ENCODE measurements at places on chromosomes 4 and X.

GRCh38 chr4:139530833-139531427 is 25.1 kb downstream of the SETD7 start:
- DNase-seq = no peak

DNA sequence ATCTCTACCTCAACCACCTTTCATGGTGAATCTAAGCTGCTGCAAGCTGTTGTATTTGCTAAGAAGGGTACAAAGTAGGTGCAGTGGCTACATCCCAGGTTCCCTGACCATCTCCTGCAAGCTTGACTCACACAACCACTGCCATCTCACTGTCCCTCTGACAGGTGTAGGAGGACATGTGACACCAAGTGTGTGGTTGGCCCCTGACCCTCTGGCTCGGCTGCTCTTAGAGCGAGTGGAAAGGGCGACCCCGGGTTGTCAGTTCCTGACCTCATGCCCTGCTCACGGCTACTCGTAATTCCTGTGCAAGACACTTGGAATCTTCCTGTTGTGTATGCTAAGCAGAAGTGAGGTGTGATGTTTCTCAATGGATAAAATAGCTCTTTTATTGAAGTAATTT is 184.4 kb downstream of the DCLK2 start:
- DNase-seq = no peak

DNA sequence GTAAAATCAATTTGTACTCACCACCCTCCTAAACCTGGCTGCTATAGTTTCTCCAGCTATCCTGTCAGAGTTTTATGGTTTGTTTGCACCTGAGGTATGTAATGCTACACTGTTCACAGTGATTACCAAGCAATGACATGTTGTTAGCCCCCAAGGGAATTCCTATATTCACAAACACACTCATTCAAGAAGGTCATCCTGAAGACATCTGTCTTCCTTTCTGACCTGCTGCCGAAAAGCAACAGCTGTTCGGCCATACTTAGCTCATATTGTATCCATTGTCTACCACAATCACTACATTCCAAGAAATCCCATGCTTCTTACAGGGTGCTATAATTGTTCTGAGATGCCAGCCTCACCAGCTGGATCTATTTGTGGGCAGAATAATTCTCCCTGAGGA is 160.1 kb upstream of the GYPA start:
- DNase-seq = no peak

- DNase-seq = no peak
Observed at GRCh38 chrX:124098089-124098488, 136.6 kb downstream of the STAG2 start.

GRCh38 chr4:7384929-7385890 is 49.5 kb downstream of the PSAPL1 start:
- no peak for DNase-seq

DNA sequence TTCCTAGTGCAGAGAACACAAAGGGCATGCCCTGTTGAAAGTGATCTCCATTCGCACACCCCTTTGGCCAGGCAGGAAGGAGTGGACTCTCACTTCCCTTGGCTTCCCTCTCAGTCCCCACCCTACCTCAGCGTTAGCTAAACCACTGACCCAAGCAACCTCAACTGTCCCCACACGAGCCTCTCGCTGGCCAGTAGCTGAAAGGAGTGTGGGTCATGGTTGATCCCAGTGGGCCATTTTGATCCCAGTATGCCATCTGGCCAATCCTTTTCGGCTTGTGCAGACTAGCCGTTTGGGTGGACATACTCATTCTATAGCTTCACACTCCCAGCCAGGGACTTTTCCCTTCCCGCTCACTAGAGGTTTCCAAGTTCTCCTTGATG is 24.4 kb upstream of the BCORL1 start:
- no peak for DNase-seq

DNA sequence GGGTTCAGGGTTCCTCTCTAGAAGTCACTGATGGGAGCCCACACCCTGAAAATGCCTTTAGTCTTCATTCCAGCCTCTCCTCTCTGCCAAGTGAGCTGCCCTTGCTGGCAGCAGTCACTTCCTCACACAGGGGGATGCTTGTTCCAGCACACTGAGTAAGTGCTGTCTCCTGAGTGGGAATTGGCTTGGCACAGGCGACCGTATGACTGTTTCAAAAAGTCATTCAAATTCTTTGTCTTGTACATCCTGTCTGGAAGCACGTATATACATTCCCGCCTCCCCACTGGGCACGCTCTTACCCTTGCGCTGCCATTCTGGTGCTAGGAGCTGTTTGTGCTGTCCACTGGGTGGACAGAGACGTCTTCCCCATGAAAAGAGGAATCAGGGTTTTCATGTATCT is 40.2 kb upstream of the CD99 start:
- DNase-seq = no peak

- DNase-seq = no peak
Observed at GRCh38 chr4:179817317-179817716, 2375.1 kb upstream of the AGA start.

GRCh38 chr4:83232082-83232481 is 52.5 kb downstream of the COQ2 start:
- no peak for DNase-seq

GRCh38 chrX:65707151-65707550 is 39.7 kb downstream of the MSN start:
- DNase-seq = no peak

DNA sequence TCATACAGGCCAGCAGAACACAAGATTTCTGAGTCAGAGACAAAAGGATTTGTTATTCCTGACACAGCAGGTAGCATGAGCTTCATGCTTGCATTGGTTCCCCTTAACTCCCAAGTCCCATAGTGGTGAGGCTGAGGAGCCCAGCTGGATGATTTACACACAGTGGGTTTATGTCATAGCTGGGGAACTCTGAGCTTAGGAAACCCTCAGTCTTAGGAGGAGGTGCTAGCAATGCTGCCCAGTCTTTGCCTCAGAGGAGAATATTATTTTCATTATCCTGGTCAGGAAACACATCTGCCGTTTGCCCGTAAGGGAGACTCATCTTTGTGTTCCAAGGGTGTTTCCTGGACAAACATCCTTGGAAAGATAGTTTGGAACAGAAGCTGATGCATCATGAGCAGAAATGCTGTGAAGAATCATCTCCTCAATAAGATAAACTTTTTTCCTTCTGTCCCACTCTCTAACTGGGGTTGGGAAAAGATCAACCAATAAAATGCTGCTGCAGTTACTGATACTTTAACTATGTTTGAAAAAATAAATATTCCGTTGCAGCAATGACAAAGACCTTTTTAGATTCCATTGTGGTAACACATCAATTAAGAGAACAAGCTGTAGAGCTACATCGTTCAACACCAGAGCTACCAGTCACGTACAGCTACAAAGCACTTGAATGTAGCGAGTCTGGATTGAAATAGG is 146.8 kb downstream of the DCLK2 start:
- DNase-seq = no peak

GRCh38 chrX:109958266-109958665 is 44.6 kb upstream of the TMEM164 start:
- no peak for DNase-seq

GRCh38 chr4:77854431-77855111 is 8.1 kb upstream of the MRPL1 start:
- no peak for DNase-seq

GRCh38 chr4:104421566-104421965 is 73.1 kb downstream of the CXXC4 start:
- DNase-seq = no peak

DNA sequence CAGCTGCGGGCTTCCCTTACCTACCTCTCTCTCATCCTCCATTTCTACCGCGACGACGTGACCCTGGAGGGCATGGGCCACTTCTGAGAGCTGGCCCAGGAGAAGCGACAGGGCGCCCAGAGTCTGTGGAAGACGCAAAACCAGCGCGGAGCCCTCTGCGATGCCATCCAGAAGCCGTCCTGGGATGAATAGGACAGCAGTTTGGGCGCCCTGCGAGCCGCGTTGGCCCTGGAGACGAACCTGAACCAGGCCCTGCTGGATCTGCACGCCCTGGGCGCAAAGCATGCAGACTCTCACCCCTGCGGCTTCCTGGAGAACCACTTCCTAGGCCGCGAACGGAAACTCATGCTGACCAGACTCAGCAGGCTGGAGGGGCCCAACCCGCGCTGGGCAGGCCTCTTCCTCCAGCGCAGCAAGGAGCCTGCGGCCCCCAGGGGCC is 52.7 kb upstream of the TMPRSS11F start:
- no peak for DNase-seq

GRCh38 chrX:38220415-38221390 is at the start of gene SRPX:
SRPX (minus strand) TSS chrX:38220871; CDS start chrX:38220792, 79 bp downstream.
- no peak for DNase-seq

DNA sequence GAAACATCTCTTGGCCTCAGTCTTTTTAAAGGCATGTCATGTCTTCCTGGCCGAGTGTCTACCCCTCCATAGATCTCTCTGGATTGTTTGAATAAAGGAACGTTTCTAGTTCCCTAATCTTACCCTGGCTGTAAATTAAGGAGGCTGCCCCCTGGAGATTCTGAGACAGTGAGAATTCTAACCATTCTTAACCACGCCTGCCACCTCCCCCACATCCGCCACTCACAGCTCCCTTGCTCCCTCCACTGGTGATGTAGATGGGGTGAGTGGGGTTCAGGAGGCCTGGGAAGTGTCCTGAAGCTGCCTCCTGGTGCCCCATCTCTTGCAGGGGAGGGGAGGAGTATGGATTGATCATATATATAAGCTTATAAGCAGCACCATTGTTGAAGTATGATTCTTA is 48.0 kb upstream of the TRIM2 start:
- no peak for DNase-seq

GRCh38 chr4:79748835-79749234 is 324.2 kb downstream of the ANTXR2 start:
- DNase-seq = no peak

GRCh38 chr4:152064282-152064681 is 303.5 kb upstream of the GATB start:
- no peak for DNase-seq

Data from stimulated activated CD4-positive, alpha-beta T cell treated with anti-CD3 and anti-CD28 coated beads, TNF-alpha, amount 100 ng/mL, for 1 hour (primary cell).